ENCODE measurements at places on chromosomes 1 and 21.

DNA sequence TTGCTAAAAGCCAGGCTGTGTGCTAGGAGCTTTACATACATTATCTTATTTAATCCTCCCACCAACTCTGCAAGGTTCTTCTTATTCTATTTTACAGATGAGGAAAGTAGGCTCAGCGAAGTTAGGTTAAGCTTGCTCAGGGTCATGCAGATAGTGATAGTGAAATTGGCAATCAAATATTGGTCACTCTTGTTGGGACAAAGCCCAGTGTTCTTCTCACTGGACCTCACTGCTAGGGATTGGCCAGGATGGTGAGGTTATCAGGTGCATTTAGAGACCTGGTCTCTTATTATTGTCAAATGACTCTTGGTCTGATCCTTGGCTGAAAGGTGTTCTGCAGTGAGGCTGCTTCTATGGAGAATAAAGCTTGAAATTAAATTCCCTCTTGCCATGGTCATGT lies 145.1 kb downstream of the CNIH3 start:
- no peak for DNase-seq

- DNase-seq, result no peak
These were observed 287.6 kb downstream of the AKT3 start for GRCh38 chr1:243562473-243562872.

DNA sequence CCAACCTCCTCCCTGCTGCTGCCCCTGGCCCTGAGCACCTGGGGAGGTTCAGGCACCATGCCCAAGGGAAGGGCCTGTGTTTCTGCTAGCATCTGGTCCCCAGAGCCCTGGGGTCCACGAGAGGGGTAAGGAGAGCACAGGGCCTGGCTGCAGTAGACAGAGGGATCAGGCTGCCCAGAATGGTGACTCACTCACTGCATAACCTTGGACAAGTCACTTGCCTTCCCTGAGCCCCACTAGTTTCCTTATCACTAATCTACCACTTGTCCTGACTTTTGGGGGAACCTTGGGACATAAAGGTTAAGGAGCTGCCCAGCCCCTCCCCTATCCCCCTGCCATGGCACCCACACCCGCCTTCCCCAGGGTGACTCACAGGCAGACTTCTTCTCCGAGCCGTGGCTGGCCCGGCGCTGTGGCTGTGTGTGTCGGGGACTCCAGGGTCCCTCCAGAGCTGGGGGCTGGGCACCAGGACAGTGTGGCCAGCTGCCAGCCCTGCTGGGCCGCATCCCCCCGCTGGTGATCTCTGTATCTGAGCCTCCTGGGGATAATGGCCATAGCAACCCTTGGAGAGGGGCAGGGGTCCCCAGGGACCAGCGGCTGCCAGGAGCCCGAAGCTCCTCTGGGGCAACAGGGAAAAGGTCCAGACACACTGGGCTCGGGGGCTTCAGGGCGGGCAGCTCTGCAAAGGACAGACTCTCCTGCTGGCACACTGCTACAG lies 4.0 kb downstream of the ARHGEF19 start:
- no peak for DNase-seq

DNA sequence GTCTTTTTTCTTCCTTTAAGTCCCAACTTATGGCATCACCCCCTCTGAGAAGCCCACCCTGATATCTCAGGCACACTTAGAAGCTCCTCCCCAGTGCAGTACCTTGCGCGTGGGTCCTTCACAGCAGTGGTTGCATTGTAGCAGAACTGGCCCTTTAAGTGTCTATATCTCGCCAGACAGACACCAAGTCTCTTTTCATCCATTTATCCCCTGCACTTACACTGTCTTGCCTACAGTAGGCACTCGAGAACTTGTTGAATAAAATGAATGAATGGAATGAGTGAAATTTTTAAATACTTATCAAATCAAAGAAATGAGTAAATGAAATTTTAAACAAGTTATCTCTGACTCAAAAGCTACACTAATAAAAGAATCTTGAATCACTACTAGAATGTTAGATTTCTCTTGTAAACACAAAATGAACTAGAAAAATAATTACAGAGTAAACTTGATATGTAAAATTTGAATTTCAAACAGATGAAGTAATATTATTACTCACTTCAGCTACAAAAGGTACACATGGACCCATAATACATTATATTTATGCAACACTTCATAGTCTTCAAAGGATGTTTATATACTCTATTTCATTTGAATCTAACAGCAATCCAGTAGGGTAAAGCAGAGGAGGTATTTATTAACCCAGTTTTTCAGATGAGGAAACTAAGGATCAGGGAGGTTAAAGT lies 54.7 kb upstream of the MAN1A2 start:
- no peak for DNase-seq

DNA sequence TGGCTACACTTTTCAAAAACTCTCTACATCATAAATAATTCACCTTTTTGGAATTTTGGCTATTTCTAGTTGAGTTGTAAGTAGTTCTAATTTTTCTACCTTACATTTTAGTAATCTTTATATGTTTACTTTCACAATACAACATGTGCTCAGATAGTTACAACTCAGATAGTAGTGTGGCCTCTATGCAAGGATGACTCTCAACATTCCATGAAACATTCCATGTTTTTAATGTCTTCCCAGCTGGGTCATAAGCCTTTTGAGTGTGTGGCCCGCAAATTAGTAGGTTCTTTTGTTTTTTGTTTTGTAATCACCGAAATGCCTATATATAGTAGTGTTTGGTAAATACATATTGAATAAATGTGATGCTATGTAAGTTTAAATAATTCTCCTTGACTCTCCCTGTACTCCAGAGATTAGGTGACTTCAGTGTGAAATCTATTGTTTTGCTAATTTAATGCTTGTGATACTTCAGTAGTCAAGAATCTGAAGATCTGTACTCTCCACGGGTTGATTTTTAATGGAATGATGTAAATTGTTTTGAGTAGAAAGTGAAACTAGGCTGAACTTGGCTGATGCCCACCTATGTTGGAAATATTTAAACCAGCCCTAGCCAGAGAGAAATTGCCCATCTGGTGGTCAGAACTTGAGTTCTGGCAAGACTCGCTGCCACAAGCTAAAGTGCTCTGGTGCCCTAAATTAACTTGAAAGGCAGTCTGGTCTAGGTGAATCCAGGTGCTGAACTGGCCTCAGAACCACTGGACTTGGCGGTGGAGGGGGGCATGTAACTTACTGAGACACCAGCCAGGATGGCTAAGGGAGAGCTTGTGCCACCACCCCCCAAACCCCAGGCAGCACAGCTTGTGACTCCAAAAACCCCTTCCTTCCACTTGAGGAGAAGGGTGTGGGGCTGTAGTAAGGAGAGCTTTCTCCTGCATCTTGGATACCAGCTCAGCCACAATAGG lies 165.6 kb downstream of the USP25 start:
- DNase-seq, result no peak

- no peak for DNase-seq
These were observed 27.8 kb downstream of the GBP6 start for GRCh38 chr1:89391686-89392085.

GRCh38 chr1:228555074-228555994 lies 68.2 kb downstream of the RNF187 start:
- no peak for DNase-seq

DNA sequence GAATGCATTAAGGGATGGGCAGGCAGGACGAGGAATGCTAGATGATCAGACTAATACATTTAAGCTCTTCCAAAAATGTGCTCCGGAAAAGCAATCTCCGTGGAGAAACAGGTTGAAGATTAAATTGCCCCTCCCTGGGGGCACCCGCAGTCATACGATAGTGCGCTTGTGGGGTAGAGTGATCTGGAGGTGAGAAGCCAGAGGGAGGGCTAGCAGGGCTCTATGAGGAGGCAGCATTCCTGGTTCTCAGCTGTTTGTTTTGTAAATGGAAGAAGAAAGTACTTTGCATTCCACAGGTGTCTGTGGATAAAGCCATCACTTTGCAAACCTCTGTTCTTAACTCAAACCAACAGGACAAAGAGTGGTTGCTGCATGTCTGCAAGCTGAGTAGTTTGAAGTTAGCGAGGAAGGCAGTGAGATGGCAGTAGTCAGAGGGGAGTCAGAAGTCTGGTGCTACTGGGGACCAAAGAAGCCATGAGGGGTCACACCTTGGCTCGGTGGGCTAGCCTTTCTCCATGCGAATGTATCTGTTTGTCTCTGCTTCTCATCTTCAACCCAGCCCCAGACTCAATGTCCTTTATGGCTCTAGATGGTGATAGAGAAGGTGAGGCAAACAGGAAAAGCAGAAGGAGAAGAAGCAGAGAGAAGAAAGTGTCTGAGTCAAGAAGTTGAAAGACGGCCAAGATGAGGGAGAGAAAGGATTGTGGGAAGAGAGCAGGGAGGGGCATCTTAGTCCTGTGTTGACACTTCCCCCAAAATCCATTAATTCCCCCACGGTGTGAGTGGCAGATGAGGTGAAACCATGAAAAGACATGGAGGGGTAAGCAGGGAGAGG lies 65.2 kb upstream of the GJA8 start:
- no peak for DNase-seq

Measured in coronary artery (tissue), 2 donors.